Kidney (tissue), 22 donors: ENCODE measurements at places on chromosomes 1 and 21. TPM values are rescaled to one million over a fixed set of nuclear protein-coding genes. Genes with fewer than 3 reads are reported as not detected.

DNA sequence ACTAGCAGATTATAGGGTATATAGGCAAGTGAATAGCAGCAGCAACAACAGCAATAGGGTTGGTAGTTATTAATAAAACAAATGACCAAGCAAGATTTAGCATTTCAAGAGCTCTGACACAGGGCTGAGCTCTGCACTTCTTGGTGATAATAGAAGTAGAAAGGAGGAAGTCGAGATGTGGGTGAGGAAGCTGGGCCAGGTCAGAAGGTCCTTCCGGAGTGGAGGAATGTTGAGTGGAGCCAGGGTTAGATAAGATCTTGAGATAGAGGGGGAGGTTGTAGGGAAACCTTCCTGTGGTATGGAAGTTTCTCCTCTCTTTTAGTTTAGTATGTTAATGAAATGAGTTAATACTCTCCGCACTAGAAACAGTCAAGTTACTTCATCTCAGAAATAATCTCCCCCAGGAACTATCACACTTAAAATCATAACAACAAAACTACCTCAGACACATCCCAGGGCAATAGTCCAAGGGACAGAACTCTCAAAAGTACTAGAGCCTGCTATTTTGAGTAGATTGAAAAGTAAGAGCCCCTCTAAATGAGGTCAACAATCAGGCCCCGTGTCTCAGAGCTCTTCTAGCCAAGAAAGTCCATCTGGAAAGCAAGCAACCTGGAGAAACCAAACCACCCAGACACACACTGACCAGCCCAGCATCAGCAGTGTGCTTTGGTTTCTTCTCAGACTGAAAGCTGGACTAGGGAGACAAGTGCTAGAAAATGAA lies 45.4 kb upstream of the ATP1B1 start:
- no peak for DNase-seq

GRCh38 chr1:162145280-162145965 lies 75.9 kb downstream of the NOS1AP start:
- DNase-seq = peak; percentile 89

DNA sequence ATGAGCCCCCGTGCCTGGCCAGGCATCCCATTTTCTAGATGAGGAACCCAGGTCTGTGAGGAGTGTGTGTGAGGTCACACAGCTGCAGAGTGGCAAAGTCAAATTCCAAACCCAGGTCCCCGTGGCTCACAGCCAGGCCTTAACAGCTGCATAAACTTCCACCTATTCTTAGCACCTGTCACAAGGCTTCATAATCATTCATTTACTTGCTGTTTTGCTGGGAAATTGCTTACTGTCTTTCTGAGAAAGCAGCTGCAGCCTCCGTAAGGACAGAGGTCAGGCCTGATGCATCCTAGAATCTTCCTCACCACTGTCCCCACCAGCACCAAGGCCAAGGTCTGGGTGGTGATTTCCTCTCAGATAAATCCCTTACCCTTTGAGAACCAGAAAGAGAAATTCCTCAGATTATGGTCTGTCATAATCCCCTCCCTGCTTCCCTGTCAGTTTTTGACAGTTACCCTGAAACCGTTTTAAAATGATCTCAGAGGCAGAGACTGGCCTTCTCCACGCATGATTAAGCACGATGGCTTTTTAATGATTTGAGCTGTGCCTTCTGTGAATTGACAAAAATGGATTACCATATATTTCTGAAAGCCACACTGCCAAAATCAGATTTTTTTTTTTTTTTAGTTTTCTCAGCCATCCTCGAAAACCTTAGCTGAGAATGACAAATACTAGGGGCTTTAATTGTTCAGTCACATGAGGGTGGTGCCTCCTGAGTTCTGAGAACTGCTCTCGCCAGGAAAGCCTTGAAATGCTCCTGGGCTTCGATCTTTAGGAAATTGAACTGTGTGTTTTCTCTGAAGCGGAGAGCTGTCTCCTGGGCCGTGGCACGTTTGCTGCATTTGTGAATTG lies 70.0 kb upstream of the SELENON start:
- no peak for DNase-seq

DNA sequence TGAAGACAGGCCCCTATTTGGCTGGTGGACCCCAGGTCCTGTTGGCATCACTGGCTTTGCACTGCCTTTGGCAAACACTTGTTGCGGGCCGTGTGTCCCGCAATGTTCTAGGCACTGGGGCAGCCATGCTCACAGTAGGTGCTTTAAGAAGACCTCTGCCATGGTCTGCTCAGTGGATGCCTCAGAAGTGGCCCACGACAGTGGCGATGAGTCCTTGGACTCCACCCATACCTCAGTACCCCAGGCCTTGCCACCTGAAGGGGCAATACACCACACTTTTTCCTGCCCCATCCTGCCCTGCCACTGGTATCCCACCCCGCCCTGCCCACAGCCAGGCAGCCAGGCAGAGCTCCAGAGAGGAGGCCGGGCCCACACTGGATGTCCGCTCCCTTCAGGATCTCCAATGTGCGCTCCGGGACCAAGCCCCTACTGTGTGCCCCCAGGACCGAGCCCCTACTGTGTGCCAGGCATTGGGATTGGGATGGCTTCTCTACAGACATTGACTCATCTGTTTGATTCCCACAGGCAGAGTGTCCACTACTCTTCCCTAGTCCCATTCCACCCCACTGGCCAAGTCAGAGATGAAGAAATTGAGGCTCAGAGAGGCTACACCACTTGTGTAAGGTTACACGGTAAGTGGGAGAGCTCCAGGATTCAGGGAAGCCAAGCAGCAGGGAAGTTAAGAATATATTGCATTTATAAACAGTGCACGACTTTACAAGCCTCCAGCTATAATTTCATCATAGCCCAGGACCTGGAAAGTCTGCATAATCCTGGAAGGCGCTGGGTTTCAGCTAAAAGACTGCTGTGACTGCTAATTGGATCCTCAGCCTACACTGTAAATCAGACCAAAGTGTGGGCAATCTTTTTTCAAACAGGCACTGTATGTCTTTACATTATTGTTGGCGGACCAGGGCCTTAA lies 101.6 kb downstream of the DMRTB1 start:
- no peak for DNase-seq

GRCh38 chr1:43405876-43406234 lies 16.2 kb downstream of the SZT2 start:
- no peak for DNase-seq

- no peak for DNase-seq
Measured at GRCh38 chr1:221998781-221999180, 256.9 kb upstream of the DUSP10 start.

GRCh38 chr1:2495026-2495425 lies 18.9 kb downstream of the PLCH2 start:
- DNase-seq = no peak

DNA sequence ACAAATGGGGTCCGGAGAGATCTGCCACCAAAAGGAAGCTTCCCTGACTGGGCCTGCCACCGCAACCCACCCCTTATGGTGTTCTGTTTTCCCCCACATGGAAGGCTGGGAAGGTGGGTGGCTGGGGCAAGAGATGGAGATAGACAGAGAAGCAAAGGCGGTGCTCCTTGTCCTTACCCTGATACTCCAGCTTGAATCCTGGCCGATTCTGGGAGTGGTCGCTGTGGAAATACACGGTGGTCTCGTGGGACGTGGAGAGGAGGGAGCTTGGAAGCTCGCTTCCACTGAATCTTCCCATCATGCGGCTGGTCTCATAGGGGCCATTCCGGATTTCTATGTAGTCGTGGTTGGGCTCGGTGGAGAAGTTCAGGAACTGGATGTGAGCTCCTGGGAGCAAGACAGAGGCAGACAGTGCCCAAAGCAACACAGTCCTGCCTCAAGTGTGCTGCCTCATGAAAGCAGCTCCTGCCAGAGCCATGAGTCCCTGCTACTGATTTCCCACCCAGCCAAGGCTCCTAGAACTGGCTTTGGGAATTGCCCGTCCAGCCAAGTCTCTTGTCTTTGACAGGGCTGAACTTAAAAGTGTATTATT lies 138.5 kb downstream of the ZSCAN20 start:
- no peak for DNase-seq

GRCh38 chr1:109218516-109218915 lies 4.8 kb downstream of the SARS1 start:
- DNase-seq = no peak

SOD1 gene
- 243 TPM for total RNA-seq
